ENCODE measurements at places on chromosomes 4 and X. TPM values are rescaled to one million over a fixed set of nuclear protein-coding genes. Genes with fewer than 3 reads are reported as not detected.
A peak's percentile ranks its signal among the peaks of the same experiment; 100 is the strongest.

CHRDL1 gene
- 11.1 TPM for total RNA-seq

LRRC66 gene
- total RNA-seq, result 0.07 TPM

MMRN1 gene
- total RNA-seq, result 0.05 TPM

GPRASP1 gene
- 2.0 TPM for total RNA-seq

CT45A2 gene
- total RNA-seq, result not detected

RGS12 gene
- total RNA-seq, result 21.0 TPM

- no peak for DNase-seq
- peaks cover 33% of the 10 kb centered on the region for H3K4me1 ChIP-seq
- H3K27ac ChIP-seq, result no peak overlapping the region
- no peak overlapping the region for H3K4me3 ChIP-seq
These were observed 4.2 kb downstream of the TLL1 start for GRCh38 chr4:165877286-165877685.

DNA sequence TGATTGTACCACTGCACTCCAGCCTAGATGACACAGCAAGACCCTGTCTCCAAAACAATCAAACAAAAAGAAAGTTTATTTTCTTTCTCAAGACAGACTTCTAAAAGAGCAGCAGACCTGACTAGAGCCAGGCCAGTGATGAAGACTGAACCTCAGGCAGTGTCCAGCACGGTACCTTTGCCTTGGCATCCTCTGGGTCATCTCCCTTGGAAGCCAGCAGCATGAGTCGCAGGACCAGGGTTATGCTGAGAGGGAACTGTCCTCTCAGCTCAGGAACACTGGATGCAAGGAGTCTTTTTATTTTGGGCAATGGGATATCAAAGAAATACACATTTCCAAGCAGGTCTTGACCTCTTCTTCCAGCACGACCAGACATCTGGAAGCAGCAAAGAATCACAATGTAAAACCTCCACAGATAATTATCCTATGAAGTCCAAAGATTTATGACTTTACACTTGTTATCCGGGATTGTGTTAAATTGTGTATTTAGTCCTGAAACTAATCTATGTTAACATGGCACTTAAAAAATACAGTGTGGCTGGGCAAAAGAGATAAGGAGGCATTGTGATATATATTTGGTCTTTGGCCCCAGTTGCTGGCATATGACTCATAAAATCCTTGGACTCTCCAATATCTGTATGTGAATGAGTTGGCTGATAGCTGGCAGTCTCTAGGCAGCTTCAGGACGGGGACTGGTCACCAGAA, 66.0 kb upstream of the DDX60 start:
- no peak for DNase-seq
- H3K36me3 ChIP-seq, result 0 out of 2 replicates have a peak, but pooled peaks cover 2% of the 10 kb centered on the region
- H3K4me1 ChIP-seq, result peaks cover 25% of the 10 kb centered on the region
- no peak overlapping the region for H3K4me3 ChIP-seq
- no peaks in the 10 kb centered on the region for H3K27me3 ChIP-seq

DNA sequence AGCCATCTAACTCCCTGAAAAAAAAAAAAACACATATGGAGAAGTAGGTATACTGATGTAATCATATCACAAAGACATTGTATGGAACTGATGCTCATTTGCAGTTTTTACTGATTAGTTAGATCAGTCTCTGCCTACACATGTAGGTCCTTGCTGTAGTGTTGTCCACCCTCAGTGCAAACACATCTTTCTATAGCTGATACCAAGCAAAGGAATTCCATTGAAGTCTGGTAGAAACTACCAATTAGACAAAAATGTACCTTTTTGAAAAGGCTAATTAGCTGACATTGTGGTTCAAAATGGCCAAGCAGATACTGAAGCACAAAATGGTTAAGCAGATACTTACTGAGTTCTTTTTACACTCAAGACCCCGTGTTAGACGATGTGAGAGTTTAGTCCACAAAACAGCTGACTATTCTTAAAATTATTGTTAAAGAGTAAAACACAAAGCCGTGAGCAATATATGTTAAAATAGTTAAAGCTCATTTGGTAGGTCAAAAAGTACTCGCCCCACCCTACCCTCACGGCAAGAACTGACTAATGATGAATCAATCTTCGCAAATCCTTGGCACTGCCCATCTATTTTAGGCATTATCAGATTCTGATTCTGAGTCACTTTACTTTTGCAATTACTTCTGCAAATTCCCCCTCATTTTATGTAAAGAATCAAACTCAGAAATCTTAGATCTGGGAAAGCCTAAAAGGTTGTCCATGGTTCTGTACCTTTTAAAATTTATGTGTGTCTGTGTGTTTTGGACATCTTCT, 40.4 kb downstream of the COL4A6 start:
- no peaks in the 10 kb centered on the region for H3K36me3 ChIP-seq
- no peak overlapping the region for H3K27ac ChIP-seq
- no peaks in the 10 kb centered on the region for H3K27me3 ChIP-seq
- H3K4me3 ChIP-seq, result no peak overlapping the region
- peaks cover 36% of the 10 kb centered on the region for H3K4me1 ChIP-seq
- DNase-seq, result no peak

DNA sequence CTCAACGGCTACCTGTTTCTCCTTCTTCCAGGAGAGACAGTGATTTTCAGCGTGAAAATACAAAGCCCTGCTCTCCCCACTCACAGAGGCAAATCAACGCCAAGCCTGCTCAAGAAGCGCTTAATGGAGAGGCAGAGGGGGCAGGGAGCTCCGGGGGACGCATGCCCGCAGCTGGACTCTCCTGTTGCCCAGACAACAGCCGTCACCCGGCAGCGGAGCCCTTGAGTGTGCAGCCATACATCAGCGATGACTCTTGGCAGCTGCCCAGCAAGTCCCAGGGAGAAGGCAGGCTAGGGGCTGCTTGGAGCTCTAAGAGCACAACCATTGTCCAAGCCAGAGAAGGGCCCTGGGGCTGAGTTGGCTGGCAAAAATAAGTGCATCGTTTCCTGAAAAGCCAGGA, 71.0 kb upstream of the AFAP1 start:
- no peak overlapping the region for H3K27ac ChIP-seq
- no peaks in the 10 kb centered on the region for H3K36me3 ChIP-seq
- DNase-seq, result no peak
- H3K4me1 ChIP-seq, result no peaks in the 10 kb centered on the region
- no peak overlapping the region for H3K4me3 ChIP-seq

DNA sequence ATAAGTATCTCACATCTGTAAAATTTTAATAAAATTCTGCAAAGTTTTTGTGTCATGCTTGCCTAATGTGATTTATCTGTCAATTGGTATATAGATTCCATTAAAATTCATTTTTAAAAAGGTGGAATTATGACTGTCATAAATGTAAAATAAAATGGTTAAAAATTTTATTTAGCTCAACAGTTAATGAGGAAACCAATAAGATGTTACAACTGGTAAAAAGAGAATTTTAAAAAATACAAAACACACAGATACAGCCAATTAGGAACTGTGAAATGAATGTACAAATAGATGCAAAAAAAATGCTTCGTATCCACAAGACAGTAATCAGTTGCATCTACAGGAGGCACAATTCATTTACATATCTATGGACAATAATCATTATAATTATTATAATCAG, 297.6 kb downstream of the IL1RAPL1 start:
- no peak overlapping the region for H3K4me3 ChIP-seq
- H3K4me1 ChIP-seq, result no peaks in the 10 kb centered on the region
- H3K27me3 ChIP-seq, result no peaks in the 10 kb centered on the region
- H3K27ac ChIP-seq, result no peak overlapping the region

DNA sequence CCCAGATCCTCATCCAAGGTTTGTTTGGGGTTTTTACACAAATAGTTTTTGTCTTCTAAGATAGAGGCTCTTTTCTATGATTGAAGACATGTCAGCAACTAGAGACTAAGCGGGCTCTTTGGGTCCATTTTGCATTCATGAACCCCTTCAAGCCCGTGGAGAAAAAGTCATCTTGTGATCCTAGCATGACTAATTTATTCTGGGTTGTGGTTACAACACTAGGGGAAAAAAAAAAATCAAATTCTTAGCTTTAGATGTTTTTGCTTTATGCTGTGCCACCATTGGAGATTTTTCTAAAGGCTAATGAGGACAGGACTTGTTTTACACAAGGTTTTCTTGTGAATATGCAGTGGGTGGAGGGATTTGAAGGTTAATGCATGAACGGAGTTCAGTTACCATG, 440.0 kb downstream of the PCDH7 start:
- no peak overlapping the region for H3K4me3 ChIP-seq
- H3K27me3 ChIP-seq, result no peaks in the 10 kb centered on the region
- DNase-seq, result no peak
- H3K27ac ChIP-seq, result no peak overlapping the region

GRCh38 chrX:252244-252956, 28.8 kb upstream of the PLCXD1 start:
- no peak overlapping the region for H3K4me3 ChIP-seq
- H3K27ac ChIP-seq, result peak overlapping the region; percentile 4
- H3K36me3 ChIP-seq, result no peaks in the 10 kb centered on the region

DNA sequence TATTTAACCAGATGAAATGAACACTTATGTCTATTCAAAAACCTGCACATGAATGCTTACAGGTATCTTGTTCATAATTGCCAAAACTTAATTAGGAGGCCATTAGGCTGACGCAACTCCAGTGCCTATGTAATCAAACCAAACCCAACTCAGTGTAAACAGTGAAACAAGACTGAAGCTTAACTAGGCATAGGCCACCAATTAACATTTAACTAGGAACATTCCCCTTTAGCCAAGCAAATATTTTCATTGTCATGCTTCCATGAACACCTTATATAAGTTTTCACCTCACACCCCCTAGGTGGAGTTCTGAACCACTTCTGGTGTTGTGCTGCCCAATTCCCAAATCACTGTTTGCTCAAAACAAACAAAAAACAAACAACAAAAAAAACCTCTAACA, 686.0 kb downstream of the STPG2 start:
- H3K27ac ChIP-seq, result no peak overlapping the region
- no peak for DNase-seq
- peaks cover 12% of the 10 kb centered on the region for H3K36me3 ChIP-seq
- no peak overlapping the region for H3K4me3 ChIP-seq

DNA sequence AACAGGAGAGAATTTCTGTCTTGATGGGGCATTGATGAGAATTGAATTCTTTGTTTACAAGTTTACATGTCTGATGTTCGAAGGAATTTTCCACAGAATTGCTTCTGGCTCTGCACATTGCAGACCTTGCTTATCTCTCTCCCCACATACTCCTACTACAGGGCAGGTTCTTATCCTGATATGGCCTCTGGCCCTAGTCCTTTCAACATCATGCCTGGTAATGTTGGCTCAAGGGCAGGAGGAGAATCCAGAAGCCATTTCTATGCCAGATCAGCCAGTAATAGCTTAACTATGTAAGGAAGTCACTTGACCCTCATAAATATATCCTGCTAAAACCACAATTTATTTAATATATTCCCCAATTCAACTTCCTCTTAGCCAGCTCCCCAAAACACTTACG, 24.3 kb upstream of the TSPAN5 start:
- H3K27me3 ChIP-seq, result no peaks in the 10 kb centered on the region
- no peak for DNase-seq
- H3K27ac ChIP-seq, result no peak overlapping the region
- no peak overlapping the region for H3K4me3 ChIP-seq
- H3K36me3 ChIP-seq, result no peaks in the 10 kb centered on the region

- H3K27ac ChIP-seq, result no peak overlapping the region
- H3K4me1 ChIP-seq, result no peaks in the 10 kb centered on the region
- H3K4me3 ChIP-seq, result no peak overlapping the region
- no peak for DNase-seq
- H3K36me3 ChIP-seq, result no peaks in the 10 kb centered on the region
These were observed 23.4 kb upstream of the MAMLD1 start for GRCh38 chrX:150339736-150340135.

GRCh38 chr4:76363556-76364290, 57.2 kb downstream of the STBD1 start:
- peaks cover 7% of the 10 kb centered on the region for H3K27me3 ChIP-seq
- H3K4me1 ChIP-seq, result no peaks in the 10 kb centered on the region
- H3K36me3 ChIP-seq, result peaks cover 20% of the 10 kb centered on the region
- DNase-seq, result no peak
- H3K4me3 ChIP-seq, result no peak overlapping the region
- no peak overlapping the region for H3K27ac ChIP-seq

DNA sequence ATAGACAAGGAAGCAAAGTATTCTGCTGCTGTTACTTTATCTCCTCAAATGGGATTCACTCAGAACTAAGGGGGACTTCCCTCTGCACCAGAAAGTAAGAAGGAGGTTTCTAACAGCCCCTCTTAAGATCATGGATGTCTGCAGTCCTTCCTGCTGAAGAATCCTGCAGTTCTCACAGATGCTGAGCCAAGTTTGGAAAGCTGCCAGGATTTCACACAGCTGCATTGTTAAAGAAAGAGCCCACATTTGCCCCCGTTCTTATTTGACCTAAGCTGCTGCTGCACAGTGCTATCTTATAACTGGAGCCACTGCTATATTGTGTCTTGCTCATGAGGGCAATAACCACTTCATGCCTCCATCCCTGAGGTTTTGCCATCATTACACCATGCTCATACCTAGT, 81.1 kb downstream of the FAAH2 start:
- no peak overlapping the region for H3K4me3 ChIP-seq
- no peaks in the 10 kb centered on the region for H3K27me3 ChIP-seq
- peaks cover 13% of the 10 kb centered on the region for H3K4me1 ChIP-seq
- H3K36me3 ChIP-seq, result no peaks in the 10 kb centered on the region
- no peak overlapping the region for H3K27ac ChIP-seq

DNA sequence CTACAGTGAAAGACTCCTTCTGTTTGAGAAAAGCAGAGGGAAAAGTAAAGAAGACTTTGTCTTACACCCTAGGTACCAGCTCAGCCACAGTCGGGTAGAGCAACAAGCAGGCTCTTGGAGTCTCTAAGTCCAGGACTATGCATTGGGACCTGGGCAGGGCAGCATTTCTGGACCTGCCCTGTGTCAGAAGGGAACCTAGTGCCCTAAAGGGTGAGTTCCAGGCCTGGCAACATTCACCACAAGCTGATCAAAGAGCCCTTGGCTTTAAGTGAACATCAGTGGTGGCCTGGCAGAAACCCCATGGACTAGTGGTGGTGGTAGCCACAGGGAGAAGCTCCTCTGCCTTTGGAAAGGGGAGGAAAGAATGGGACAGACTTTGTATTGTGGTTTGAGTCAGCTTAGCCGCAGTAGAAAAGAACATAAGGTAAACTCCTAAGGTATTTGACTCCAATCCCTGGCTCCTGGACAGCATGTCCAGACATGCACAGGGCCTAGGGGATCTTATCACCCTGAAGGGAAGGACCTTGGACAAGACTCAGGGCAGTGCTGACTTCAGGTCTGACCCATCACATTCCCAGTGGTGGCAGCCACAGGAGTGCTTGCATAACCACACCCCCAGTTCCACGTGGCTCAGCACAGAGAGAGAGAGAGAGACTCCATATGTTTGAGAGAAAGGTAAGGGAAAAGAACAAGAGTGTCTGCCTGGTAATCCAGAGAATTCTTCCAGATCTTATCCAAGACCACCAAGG, 32.6 kb downstream of the CCDC158 start:
- peaks cover 45% of the 10 kb centered on the region for H3K4me1 ChIP-seq
- peaks cover 32% of the 10 kb centered on the region for H3K36me3 ChIP-seq
- DNase-seq, result no peak
- H3K27ac ChIP-seq, result no peak overlapping the region

DNA sequence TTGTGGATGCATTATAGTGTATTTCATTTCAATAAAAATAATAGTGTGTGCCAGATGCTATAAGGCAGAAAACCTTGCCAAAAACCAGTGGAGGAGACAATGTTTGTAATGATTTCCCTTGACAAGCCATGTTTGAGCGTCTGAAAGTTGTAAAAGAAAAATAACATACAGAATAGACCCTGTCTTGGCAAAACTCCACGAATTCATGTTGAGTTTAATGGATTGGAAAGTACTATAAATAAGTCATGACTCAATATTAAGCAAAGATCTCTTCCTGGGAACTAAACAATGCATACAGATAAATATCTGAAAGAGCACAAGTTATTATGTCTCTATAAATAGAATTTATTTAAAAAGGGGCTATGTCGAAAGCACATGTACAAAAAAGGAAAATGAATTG, 543.5 kb downstream of the GABRG1 start:
- H3K36me3 ChIP-seq, result no peaks in the 10 kb centered on the region
- no peaks in the 10 kb centered on the region for H3K27me3 ChIP-seq
- DNase-seq, result no peak
- H3K4me1 ChIP-seq, result no peaks in the 10 kb centered on the region
- no peak overlapping the region for H3K27ac ChIP-seq

Data from WTC11 (cell line).